ENCODE measurements at places on chromosomes 3 and 15. TPM values are rescaled to one million over a fixed set of nuclear protein-coding genes. Genes with fewer than 3 reads are reported as not detected.

The LRRC31 gene
- not detected for total RNA-seq

DNA sequence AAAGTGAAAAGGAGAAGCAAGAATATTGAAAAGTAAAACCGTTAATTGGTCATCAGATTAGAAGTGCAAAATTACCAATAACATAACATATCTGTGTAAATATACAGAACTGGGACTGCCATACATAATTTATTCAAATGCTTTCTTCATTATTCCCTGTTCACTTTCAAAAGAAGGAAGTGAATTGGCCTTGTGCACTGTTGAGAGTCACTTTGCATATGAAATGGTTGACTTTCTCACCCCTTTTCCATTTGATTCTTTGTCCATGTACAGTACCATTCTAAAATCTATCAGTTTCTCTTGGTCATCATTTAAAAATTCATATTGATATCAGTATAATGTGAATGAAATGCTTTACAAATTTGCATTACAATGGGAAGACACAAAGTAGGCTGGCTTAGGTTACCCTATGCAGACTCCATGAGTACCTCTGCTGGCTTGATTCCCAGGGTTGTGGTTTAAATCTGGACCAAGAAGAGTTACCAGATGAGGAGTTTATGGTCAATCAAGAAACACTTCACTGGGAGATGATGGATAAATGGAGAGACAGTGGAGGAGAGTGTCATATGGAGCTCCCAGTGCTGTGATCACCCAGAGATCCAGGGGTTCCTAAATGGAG, 210.9 kb upstream of the TOPAZ1 start:
- no peaks in the 10 kb centered on the region for H3K36me3 ChIP-seq
- no peak for DNase-seq
- no peak overlapping the region for H3K27ac ChIP-seq
- no peaks in the 10 kb centered on the region for H3K27me3 ChIP-seq
- no peaks in the 10 kb centered on the region for H3K4me1 ChIP-seq
- H3K4me3 ChIP-seq: no peak overlapping the region

DNA sequence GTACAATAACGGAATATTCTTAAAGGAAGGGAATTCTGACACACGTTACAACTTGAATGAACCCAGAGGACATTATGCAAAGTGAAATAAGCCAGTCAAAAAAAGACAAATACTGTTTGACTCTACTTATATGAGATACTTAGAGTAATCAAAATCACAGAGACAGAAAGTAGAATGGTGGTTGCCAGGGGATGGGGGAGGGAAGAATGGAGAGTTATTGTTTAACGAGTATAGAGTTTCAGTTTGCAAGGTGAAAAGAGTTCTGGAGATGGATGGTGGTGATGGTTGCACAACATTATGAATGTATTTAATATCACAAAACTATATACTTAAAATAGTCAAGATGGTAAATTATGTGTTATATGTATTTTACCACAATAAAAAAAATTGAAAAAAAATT, 112.9 kb upstream of the ARHGEF3 start:
- DNase-seq: no peak
- H3K27ac ChIP-seq: no peak overlapping the region
- no peaks in the 10 kb centered on the region for H3K27me3 ChIP-seq

DNA sequence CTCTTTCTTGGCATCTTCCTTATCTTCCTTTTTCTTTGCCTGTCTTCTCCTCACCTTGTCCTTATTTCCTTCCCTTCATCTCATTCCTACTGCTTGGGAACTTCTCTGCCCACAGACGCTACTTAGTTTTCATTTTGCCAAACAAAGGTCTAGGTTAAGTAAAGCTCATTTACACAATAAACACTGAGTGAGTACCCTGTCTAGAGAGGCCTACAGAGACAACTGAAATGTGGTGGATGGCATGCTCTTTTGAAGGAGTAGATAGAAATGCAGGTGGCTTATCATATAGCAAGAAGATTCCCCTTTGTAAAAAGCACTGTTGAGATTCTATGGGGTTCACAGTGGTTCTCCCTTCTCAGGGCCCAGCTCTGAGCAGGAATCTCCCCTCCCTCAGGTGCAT, 319.0 kb downstream of the CNTN3 start:
- no peak overlapping the region for H3K27ac ChIP-seq
- DNase-seq: no peak
- no peaks in the 10 kb centered on the region for H3K4me1 ChIP-seq
- peaks cover 4% of the 10 kb centered on the region for H3K36me3 ChIP-seq

GRCh38 chr3:155782390-155782953, 23.6 kb downstream of the C3orf33 start:
- no peak overlapping the region for H3K27ac ChIP-seq
- H3K4me3 ChIP-seq: no peak overlapping the region
- no peak for DNase-seq
- H3K27me3 ChIP-seq: no peaks in the 10 kb centered on the region
